GDM1 (cell line): ENCODE measurements at places on chromosomes 2 and 18.

GRCh38 chr2:216687646-216688045 is 7.7 kb downstream of the IGFBP5 start:
- DNase-seq, result no peak

DNA sequence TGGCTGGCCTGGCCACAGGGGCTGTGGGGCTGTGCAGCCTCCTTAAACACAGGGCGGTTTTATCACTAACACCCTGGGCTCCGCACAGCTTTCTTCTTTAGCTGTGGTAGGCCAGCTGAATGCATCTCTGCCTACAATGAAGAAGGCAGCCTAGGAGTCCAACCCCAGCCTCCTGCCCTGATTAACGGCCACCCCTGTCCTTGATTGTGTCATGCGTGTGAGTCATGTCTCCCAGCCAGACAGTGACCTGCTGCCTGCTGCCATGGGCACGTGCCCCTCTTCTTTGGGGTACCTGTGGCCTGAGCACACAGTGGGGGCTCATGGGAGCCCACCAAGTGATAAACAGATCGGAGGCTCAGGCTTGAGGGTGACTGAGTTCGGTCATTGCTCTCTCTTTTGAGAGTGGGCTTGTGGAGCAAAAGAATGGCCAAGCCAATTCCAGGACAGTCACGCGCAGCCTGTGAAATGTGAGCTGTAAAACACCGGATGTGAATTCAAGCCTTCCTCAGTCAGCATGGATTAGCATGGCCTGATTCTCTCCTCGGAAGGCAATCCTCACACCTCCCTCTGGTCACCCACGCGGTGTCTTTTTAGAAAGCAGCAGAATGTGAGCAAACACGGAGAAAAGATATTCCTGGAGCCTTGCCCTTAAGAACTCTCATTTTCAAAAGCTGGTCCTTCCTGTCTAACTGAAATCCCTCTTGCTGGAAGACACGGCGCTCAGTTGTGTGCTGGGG is 144.1 kb downstream of the CELF4 start:
- DNase-seq, result no peak

DNA sequence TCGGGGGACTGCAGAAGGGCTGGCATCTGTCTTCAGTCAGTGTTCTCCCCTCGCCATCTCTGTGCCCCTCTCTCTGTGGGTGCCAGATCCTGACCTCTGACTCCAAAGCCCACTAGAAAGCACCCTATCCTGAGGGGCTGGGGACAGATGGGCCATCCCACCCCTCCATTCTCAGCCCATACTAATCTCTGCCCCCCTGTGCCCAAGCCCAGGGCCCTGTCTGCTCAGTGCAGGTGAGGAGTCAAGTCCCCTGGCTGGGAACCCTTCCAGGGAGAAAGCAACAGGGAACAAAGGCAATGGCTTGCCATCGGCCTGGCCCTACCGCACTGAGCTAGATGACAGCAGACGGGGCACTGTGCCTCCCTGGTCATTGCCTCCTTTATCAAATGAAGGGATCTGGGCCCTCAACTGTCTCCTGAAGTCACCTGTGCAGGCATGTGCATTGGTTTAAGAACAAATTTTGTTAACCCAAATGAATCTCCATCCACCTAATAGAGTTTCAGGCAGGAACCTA is 42.7 kb upstream of the ID2 start:
- DNase-seq, result no peak

DNA sequence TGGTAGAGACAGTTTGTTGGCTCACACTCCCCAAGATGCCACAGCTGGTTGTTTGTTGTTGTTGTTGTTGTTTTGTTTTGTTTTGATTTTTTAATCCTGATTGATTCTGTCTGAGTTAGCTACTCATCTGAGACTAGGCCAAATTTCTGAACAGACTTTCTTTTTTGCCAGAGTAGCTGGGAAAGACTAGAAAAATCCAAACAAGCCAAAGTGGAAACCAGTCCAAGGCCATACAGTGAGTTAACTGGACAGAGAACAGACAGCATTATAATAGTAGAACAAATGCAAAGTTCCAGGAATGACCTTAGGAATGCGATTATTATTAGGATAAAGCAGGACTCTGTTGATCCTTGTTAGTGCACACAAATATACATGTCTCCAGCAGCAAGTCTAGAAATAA is 43.8 kb upstream of the CYP26B1 start:
- no peak for DNase-seq

- no peak for DNase-seq
Measured at GRCh38 chr2:226114436-226114835, 685.2 kb downstream of the IRS1 start.

DNA sequence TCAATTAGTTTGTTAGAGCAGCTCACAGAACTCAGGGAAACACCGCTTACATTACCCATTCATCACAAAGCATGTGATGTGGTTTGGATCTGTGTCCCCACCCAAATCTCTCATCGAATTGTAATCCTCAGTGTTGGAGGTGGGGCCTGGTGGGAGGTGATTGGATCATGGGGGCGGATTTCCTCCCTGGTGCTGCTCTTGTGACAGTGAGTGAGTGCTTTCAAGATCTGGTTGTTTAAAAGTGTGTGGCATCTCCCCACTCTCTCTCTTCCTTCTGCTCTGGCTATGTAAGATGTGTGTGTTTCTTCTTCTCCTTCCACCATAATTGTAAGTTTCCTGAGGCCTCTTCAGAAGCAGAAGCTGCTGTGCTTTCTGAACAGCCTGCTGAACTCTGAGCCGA is 63.5 kb upstream of the AGPS start:
- no peak for DNase-seq

DNA sequence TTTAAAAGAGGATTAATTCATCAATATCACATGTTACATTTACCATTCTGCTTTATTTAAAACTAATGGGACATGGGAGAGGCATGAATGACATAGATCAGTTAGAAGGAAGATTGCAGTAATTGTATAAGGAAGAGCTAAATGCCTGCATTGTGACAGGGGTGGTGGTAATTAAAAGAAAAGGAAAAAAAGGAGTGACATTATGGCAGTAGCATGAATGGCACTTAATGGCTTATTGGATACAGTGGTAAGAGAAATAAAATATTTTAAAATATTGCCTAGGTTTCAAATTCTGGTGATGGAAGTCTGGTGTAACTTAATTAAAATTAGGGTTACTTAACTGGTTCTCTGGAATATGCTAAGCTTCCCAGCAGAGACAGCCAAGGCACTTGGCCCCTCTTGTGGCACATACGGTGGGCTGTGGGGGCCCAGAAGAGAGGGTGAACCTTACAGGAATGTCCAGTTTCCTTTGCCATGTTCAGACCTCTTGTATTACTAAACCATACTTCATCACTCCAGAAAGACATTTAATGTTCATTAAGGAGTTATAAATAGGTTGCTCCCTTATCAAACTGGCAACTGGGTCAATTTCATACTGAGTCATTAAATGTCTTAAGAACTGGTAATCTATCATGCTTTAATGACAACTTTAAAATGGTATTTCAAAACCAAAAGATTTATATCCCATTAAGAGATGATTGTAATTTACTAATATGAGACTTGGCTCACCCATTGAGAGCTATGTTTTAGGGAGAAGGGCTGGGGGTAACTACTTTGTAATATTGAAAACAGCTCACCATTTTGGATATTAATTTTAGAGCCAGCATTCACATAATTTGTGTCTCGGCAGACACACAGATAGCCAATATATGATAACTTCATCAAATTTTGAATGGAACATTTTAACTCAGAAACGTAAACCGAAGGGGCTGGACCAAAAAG is 798.9 kb upstream of the PIK3C3 start:
- DNase-seq, result no peak

DNA sequence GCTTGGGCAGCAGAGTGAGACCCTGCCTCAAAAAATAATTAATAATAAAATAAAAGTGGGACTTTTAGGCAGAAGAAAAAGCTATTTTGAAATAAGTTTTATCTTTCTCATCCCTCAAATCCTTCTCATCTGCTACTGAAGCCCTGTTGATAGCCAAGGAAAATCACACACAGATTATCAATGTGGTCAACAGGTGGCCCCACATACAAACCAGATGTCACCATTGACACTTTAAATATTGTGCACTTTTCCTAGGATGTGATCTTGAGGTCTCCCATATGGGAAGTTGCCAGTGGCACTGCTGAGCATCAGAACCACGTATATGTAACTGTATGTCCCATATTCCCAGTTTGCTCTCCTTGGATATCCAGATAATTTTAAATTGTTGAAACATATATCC is 64.6 kb downstream of the KCTD18 start:
- no peak for DNase-seq

GRCh38 chr2:183010112-183010511 is 28.1 kb downstream of the NCKAP1 start:
- no peak for DNase-seq

GRCh38 chr2:178452334-178452733 is 1.2 kb downstream of the PJVK start:
- no peak for DNase-seq

GRCh38 chr2:218745160-218745558 is 34.5 kb downstream of the TTLL4 start:
- no peak for DNase-seq

DNA sequence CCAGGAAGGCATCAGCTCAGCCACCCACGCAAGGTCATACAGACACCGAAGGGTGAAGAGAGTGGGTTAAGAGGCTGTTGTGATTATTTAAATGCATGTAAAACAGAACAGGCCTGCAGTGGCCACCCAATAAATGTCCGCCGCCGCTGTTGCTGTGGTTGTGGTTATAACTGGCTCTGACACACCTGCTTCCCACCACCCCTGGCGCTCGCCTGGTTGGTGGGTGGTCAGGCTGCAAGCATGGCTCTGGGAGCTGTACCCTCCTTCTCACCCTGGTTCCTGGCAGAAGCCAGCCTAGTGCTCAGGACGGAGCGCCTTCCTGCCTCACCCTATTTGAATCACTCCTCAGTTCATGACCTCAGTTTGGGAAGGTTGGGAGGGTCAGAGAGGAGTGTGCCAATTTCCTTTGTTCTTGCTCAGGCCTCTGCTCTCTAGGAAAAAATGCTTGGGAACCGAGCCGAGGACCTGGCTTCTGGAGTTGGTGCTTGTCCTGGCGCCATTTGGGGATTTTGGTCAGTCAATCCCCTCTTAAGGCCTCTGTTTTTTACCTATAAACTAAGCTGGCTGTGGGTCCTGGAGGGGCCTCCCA is 5.3 kb upstream of the CRYBA2 start:
- no peak for DNase-seq

GRCh38 chr2:112706170-112706664 is 14.6 kb upstream of the NT5DC4 start:
- DNase-seq, result peak; percentile 95

DNA sequence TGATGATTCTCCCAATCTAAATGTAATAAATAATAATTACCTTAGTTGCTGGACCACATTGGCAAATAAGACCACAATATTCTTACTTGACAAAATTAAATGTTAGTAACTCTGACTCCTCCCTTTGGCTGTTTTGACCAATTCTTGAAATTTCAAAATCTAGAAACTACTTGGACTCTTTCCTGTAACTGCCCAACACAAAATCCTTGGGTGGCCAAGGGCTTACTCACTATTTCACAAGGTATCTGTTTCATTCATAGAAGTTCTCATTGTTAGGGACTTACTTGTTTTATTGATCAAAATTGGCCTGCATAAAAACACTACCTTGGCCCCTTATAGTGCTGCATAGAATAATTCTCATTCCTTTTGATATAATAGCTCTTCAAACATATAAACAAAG is 19.4 kb downstream of the CDH20 start:
- no peak for DNase-seq

- DNase-seq, result no peak
Measured at GRCh38 chr18:58034370-58034769, 9.7 kb upstream of the NEDD4L start.

DNA sequence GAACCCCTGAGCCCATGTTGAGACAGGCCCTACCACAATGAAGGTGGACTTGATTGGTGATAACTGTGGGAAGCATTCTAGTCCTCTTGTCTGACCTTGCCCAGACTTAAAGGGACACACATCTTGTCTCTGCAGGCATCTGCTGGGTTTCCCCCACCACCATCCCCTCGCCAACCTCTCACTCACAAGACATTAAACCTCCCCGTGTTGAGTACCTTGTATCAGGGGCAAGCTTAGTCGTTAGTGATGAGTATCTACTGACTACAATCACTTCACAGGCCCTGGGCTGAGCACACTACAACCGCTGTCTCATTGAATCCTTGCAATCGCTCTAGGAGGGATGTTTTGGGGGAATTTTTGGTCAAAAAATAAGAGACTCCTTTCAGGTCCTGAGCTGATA is 86.0 kb downstream of the ICOS start:
- DNase-seq, result no peak

GRCh38 chr2:139798391-139798790 is 1018.2 kb upstream of the NXPH2 start:
- DNase-seq, result no peak

- no peak for DNase-seq
Measured at GRCh38 chr2:234024304-234024703, 26.2 kb upstream of the SPP2 start.

GRCh38 chr2:7588295-7588694 is 671.1 kb downstream of the RNF144A start:
- DNase-seq, result no peak

DNA sequence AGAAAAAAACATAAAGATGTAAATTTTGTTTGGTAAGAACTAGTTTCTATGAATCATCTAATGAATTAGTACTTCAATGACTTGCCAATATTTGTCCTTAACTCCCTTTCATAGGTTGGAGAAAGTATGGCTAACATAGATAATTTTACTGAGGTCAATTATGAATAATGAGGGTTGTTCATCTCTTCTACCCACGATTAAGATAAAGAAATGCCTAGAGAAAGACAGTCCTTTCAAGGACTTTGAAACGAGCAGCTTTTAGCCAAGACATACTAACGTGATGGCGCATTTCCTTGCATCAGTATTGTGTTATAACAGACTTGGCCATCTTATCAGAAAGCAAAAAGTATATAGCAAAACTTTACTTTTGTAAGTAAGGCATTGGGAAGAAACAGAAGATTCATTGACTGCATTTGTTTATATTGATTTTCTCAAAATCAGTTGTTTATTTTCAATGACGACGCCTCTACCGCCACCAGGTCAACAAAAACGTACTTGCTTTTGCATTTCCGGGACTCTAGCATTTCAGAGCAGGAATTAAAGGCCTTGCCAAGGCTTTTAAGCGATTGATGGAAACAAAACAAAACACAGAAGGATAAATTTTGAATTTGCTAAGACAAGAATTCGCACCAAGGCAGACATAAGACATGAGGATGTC is 961 bp downstream of the RBM43 start:
- no peak for DNase-seq

GRCh38 chr18:56333839-56334238 is 304.6 kb downstream of the TXNL1 start:
- no peak for DNase-seq

DNA sequence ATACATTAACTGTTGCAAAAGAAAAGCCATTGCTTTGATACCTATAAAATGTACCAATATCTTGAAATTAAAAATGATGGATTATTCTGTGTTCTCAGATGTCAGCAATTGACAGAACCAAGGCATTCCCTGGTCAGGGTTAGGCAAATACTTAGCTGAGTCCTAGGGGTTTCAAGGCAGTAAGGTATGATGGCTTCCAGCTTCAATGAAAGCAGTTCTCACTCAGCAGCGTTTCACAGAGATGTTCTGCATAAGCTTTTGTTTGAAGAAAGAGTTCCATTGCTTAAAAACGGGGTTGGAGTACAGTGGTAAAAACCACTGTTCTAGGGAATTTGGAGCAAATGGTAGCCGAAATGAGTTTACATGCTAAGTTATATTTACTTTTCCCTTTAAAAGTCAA is 17.0 kb upstream of the KANSL1L start:
- no peak for DNase-seq
